ENCODE measurements at places on chromosomes 1 and 21.

GRCh38 chr1:230307213-230307612 lies 118.9 kb downstream of the PGBD5 start:
- peak; percentile 43 for DNase-seq

GRCh38 chr1:154418923-154419619 lies 13.9 kb downstream of the IL6R start:
- no peak for DNase-seq

- no peak for DNase-seq
These were observed 40.2 kb downstream of the ANGPTL3 start for GRCh38 chr1:62637392-62638105.

DNA sequence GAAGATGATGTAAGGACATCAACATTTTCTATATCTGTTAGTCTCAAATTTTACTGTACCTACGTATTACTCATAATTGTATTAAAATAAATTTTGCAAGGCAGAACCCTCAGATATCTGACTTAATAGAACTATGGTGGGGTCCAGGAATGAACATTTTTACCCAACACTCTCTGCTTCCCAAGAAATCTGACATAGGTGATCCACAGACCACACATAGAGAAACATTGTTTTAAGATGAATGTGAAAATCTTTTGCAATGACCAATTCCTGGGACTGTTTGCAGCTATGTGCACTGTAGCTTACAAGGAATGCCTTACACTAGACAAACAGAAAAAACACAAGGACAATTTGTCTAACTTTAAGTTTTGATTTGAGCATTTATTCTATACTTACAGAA lies 645.6 kb upstream of the ADGRL2 start:
- no peak for DNase-seq

DNA sequence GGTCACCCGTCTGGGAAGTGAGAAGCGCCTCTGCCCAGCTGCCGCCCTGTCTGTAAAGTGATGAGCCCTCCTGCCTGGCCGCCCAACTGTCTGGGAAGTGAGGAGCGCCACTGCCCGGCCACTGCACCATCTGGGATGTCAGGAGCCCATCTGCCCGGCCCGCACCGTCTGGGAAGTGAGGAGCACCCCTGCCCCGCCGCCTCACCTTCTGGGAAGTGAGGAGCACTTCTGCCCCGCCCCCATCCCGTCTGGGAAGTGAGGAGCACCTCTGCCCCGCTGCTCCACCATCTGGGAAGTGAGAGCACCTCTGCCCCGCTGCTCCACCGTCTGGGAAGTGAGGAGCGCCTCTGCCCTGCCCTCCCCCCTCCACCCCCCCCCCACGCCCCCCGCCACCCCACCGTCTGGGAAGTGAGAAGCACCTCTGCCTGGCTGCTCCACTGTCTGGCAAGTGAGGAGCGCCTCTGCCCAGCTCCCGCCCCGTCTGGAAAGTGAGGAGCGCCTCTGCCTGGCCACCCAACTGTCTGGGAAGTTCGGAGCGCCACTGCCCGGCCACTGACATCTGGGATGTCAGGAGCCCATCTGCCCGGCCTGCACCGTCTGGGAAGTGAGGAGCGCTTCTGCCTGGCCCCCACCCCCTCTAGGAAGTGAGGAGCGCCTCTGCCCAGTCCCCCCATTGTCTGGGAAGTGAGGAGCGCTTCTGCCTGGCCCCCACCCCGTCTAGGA lies 4.5 kb upstream of the ZZZ3 start:
- no peak for DNase-seq

DNA sequence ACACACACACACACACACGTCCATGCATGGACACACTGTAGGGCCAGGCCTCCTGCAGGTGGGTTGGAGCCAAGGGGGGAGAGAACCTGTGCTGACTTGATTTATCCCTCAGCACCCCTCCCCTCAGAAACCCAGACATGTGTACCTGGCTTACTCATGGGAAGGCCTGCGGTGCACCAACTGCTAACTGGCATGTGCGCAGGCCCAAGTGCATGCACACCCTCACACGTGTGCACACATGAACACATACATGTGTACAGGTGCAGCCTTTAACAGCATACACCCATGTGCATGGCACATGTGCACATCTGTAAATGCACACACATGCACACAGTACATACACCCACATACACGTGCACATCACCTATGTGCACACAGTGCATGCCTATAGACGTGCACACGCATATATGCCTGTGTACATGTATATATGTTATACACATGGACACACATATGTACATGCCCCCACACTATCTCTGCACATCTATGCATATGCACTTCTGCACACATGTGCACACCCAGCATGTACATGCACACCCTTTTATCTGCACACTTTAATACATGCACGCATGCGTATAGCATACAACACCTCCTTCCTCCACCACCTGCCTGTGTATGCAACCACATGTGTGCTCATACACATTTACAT lies 67.5 kb downstream of the TRIM11 start:
- no peak for DNase-seq

All from umbilical cord (tissue), 2 donors.